ENCODE measurements at places on chromosomes 11 and 22.

DNA sequence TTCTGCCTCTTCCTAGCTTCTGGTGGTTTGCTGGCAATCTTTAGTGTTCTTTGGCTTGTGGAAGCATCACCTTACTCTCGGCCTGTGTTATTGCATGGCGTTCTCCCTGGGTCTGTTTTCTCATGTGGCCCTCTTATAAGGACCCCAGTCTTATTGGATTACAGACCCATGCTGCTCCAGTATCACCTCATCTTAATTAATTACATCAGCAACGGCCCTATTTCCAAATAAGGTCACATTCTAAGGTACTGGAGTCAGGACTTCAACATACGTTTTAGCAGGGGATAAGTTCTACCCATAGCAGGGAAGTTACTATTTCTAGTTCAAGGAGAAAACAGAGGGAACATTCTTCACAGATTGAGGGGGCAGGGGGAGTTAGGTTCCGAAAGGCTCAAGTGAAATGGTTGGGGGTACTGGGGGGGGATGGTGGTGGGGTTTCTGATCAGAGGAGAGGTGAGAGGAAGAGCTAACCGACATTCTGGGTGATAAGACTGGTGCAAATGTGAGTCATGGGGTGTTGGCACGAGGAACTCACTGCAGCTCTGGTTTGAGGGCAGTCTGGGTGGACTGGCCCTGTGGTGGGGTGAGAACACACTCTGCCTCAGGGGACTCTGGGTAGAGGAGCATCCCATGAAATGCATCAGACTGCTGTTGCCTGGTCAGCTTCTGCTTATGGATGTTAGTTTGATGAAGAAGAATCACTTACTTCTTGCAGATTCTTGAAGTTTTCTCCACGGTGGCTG is 51.5 kb upstream of the ZBED5 start:
- no peak for DNase-seq

DNA sequence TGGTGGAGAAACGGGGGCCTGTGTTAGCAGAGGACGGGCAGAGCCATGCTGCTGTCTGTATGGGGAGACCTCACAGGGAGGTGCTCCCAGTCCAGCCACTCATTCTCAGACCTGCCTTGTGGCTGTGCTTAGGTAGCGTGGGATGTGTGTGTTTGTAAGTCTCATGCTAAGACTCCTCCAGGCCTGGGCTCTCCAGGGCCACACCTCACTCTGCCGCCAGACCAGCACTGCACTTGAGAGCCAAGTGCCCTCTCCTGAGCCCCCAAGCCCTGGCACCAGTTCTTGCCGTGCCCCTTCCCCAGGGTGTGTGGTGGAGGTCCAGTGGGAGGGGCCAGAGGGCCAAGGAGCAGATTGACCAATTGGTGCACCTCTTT is 108.8 kb downstream of the BCR start:
- DNase-seq = no peak

DNA sequence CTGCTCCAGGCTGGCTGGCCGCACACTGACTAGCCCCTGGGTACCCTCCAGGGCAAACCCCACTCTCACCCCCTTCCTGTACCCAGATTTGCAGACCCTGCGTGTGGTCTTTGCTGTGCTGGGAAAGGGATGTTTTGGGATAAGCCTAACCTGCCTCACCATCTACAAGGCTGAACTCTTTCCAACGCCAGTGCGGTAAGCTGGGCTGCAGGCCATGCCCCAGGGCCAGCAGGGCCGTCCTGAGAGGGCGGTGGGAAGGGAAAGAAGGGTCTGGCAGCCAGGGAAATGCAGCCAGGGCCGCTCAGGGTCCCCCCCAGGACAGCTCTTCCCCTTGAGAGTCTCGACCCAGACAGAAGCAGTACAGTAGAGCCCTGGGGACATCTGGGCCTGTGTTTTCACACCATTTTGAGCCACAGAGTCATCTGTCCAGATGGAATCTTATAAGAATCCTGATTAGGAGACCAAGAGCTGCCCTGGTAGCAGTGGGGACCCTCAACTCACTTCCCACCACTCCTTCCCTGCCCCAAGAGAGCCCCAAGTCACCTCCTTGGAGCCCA is 22.4 kb upstream of the SLC22A12 start:
- no peak for DNase-seq

- no peak for DNase-seq
Measured at GRCh38 chr11:13117344-13117743, 108.2 kb downstream of the RASSF10 start.

DNA sequence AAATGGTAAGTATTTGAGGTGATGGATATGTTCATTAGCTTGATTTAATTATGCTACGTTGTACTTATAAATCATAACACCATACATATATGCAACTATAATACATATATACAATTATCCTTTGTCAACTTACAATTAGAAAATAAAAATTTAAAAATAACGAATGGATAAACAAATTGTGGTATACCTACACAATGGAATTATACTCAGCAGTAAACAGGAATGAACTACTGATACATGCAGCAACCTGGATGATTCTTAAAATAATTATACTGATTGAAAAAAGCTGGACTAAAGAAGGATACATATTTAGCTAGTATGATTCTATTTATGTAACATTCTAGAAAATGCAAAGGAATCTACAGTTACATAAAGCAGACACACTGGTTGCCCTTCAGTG is 425.7 kb downstream of the DYNC2H1 start:
- no peak for DNase-seq

DNA sequence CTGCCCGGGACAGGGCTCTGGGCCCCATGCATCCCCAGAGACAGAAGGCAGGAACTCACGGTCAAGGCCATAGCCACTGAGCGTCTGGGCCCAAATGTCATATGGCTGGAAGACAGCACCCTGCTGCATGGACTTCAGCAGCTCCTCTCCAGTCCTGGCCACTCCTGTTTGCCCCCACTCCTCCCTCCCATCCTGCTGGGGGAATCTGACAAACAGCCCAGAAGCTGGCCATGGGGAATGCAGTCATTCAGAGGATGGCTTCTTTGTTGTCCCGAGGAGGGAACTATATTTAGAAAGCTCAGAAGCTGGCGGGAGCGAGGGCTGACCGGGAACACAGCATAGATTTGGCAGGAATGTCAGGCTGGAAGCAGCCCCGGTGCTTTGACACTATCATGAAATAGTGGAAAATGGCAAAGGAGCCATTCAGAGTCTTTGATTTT is 35.0 kb downstream of the DKK3 start:
- DNase-seq = no peak

- no peak for DNase-seq
Measured at GRCh38 chr11:120343429-120343828, 7.2 kb downstream of the ARHGEF12 start.

DNA sequence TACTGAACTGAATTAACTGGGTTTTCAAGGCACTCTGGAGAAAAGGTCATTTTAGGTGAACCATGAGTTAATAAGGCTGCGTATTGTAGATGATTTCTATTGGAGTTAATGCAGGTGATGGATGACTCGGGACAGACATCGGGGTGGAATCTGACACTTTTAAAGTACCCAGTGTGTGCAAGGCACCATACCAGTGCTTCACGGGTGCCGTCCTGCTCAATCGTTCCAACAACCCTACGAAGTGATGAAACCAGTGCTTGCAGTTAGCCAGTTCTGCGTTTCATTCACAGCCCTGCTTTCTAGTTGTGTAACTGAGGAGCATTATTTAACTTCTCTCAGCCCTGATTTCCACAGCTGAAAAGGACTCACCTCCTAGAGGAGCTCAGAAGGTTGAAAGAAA is 216.5 kb downstream of the BARX2 start:
- no peak for DNase-seq

DNA sequence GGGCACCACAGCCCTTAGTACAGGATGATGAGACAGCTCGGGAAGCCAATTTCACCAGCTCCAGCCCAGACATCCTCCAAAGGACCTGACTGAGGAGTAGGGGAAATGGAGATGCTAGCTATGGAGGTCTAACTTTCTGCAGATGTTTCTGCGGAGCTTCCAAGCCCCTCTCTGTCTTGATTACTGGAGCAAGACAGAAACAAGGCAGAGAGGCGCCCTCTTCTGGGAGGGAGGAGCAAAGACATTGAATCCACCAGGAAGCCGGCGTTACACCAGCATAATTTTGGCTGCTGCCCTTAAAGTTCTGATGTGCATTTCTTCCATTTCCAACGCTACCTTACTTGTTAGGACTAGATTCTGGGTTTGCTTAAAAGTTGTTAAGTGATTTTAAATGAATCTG is 107.3 kb upstream of the HSD17B12 start:
- DNase-seq = peak; percentile 66

GRCh38 chr11:8998017-8998416 is 5.8 kb downstream of the NRIP3 start:
- no peak for DNase-seq

DNA sequence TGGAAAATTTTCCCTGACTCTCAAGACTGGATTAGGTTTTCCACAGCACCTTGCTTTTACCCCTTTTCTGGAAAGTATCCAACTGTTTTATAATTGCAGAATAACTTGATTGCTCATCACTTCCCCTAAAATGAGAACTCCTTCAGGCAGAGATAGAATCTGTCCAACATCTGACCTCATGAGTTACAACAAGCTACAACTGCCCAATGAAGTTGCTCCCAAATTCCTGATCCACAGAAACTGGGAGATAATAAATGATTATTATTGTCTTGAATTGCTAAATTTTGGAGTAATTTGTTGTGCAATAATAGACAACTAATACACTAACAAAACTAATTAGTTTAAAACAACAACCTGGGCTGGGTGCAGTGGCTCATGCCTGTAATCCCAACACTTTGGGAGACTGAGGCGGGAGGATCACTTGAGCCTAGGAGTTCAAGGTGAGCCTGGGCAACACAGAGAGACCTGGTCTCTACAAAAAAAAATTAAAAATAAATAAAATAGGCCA is 10.0 kb upstream of the CCDC83 start:
- DNase-seq = no peak

DNA sequence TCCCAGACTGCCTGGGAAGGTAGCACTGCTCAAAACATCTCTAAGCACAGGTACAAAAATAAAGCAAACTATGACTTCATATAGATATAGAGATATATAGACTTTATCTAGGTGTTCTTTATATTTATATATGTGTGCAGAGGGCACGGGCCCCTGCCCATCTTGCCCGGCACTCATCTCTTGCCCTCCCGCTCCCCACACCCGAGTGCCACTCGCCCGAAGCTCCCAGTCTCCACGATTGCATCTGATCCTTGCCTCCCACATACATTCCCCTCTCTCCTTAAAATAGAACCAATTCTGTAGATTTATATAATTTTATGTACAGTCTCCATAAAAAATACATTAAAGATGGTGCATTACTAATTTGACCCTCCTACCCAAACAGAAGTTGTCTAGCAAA is 55.5 kb downstream of the IGSF9B start:
- DNase-seq = no peak

DNA sequence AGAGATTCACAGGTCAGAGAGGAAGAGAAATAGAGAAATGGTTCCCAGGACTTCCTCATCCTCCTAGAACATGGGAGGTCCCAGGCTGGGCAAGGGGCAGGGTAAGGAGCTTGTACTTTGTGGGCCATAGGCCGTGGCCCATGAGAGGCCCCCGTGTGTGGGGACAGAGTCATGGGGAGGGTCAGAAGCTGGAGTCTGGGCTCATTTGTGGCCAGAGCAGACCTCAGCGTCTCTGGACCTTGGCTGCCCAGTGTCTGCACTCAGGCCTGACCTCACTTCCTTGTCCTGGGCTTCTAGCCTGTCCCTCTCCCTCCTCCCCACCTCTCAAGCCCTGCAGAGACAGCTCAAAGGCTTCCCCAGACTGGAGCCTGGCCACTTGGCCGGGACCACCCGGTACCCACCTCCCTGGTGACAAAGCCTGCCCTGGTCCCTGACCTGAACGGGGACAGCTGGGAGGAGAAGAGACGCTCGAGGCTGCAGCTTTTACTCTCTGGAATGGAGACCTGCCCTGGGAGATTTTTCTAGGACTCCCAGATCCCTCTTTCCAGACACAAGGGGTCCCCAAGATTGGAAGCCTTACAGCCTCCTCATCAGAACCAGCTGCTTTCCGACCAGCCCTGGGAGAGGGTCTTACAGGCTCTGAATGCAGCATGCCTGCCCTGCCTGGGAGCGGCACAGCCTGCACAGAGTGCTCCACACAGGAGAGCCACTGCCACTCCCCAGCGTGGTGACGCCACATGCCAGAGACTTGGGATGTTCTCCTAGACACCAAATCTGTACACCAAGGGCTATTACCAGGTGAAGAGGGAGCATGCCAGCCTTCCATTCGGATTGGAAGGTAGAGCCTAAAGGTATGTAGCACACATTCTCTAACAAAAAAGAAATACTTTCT is 569.0 kb upstream of the B3GAT1 start:
- DNase-seq = no peak

DNA sequence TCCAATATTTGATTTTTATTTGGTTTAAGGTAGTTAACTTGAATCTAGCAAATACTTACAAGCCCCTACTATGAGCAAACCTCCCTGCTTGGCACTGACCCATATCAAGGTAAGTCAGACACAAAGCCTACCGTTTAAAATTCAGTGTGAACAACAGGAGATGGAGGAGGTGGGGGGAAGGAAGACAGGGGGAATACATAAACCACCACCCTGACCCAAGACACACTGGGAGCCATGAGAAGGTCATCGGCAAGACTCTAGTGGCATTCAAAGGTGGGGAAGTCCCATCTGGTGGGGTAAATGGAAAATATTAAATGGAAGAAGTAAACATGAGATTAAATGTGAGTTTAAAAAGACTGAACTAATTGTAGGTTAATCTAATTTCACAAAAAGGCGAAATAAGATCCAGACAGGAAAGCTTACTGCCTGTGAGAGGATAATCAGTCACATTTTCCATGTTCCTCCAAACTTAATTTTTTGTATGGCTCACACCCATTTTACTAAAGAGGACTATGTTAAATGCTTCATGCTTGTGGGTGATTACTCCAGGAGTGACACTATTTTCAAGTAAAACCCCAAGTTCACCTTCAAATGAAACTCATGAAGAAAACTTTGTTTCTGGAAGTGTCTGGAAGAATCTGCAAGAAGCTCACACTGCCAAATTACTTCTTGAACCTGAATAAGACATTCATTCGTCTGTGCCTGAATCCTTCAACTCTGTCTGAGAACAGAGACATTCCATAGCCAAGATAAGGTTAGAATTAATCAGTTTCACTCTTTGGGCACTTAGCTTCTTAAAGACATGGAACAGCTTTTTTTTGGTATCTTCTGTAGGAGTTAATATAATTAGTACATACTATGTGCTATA is 51.7 kb downstream of the PITPNB start:
- no peak for DNase-seq

DNA sequence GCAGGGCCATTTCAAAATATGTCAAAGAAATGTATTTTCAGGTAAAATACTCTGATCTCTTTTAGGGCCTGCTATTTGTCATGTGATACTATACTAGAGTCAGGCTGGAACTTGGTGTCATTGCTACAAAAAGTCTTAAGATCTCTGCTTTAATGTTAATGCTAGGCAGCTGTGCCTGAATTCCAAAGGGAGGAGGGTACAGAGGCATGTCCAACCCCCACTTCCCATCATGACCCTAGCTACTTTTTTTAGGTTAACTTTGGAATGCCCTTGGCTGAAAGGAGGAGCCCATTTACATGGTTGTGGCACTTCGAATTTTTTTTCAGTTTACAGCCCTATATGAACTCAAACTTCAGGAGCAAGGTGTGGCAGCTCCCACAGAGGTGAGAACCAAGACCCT is 58.1 kb downstream of the OSBP2 start:
- no peak for DNase-seq

- DNase-seq = no peak
Measured at GRCh38 chr11:117999354-117999993, 13.3 kb downstream of the IL10RA start.

GRCh38 chr11:96306933-96307775 is 35.8 kb downstream of the MAML2 start:
- peak; percentile 87 for DNase-seq

Measured in HEK293T (cell line).